Skeletal muscle cell (primary cell): ENCODE measurements at places on chromosomes 12 and 14.
A peak's percentile ranks its signal among the peaks of the same experiment; 100 is the strongest.

GRCh38 chr14:73725116-73726024 lies 11.2 kb upstream of the PNMA1 start:
- no peak for DNase-seq

GRCh38 chr12:121939186-121939585 lies 20.8 kb downstream of the CFAP251 start:
- DNase-seq: no peak

GRCh38 chr14:89424241-89424640 lies 7.2 kb upstream of the FOXN3 start:
- no peak for DNase-seq

DNA sequence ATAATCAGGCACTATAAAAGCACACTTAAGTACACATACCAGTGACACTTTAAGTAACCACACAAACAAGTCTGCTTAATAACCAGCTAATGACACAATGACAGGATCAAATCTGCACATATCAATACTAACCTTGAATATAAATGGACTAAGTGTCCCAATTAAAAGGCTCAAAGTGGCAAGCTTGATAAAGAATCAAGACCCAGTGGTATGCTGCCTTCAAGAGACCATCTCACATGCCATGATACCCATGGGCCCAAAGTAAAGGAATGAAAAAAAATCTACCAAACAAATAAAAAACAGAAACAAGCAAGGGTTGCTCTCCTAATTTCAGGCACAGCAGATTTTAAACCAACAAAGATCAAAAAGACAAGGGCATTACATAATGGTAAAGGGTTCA lies 470.4 kb downstream of the TRHDE start:
- no peak for DNase-seq

- no peak for DNase-seq
These were observed 8.2 kb upstream of the A2M start for GRCh38 chr12:9123781-9124382.

DNA sequence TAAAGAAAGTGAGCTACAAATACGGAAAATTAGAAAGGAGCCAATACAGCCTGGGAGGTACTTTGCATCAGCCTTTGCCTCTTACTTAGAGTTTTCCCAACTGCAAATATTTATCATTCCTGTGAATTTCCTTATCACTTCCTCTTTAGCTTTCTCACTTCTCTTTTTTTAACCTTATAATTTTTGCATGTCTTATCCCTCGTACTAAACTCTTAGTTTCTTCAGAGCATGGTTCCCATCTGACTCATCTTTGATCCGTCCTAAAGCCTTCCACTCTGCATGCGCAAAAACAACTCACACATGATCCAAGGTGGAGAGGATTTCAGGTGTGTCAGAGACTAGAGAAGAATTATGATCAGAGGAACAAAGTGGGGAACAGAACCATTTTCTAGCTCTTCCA lies 9.6 kb upstream of the SNAPC1 start:
- DNase-seq: no peak

DNA sequence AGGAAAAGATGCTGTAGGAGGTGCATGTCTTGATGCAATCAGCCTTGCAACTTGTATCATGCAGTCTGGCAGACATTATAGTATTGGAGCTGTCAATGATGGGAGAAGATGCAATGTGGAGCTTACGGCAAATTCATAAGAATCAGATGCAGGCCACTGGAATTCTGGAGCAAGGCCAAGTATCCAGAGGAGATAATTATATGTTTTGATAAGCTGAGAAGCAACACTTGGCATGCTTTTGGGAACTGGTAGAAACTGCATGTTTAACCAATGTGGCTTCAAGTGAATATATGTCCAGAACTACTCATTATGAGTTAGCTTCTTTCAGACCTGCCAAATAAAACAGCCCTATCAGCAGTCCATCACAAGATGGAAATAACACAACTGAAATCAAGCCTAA lies 249.1 kb upstream of the PPFIA2 start:
- DNase-seq: no peak

GRCh38 chr14:69887740-69888657 lies 8.8 kb downstream of the SMOC1 start:
- no peak for DNase-seq

DNA sequence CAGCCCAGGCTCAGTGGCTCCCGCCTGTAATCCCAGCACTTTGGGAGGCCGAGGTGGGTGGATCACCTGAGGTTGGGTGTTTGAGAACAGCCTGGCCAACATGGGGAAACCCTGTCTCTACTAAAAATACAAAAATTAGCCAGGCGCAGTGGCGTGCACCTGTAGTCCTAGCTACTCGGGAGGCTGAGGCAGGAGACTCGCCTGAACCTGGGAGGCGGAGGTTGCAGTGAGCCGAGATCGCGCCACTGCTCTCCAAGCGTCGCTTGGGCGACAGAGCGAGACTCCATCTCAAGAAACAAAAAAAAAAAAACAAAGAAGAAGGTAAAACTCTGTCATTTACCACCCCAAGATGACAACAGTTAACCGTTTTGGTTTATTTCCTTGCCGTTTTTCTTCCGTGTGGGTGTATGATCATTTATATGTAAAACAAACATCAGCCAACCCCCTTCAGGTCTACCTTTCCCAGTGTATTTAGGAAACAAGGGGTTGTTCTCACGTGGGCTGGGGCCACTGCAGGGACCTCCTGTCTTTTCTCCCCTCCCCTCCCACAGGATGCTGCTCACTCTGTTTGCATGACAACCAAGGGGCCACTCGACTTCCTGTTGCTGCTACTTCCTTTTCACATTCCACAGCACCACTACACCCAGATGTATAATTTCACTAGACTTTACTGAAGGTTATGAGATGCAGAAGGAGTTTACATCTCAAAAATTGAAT lies 13.6 kb downstream of the TTC9 start:
- no peak for DNase-seq

- DNase-seq: no peak
These were observed 218.0 kb downstream of the SYT1 start for GRCh38 chr12:79082595-79082994.

- no peak for DNase-seq
These were observed 116.9 kb downstream of the FGD4 start for GRCh38 chr12:32516230-32516629.

GRCh38 chr12:18250313-18250916 lies 10.9 kb upstream of the PIK3C2G start:
- peak; percentile 30 for DNase-seq

GRCh38 chr12:113831476-113831875 lies 134.6 kb downstream of the RBM19 start:
- DNase-seq: no peak

GRCh38 chr12:124026755-124027745 lies 54.0 kb downstream of the ZNF664 start:
- DNase-seq: peak; percentile 36

DNA sequence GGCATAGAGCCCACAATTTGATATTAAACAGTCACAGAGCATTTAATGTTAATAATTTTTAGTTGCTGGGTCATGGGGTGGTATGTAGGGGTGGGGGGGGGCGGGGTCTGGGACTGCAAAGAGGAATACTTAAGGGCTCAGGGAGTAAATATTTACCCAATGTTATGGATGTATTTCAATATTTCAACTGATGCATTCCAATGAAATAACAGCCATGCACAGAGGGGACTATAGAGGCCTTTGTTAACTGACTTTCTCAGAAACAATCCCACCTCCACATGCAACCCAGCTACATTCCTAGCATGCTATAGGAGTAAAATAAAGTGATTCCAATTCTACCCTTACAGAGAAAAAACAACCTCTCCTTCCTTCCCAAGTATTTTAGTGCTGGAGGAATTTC lies 7.9 kb upstream of the BBS10 start:
- DNase-seq: no peak

DNA sequence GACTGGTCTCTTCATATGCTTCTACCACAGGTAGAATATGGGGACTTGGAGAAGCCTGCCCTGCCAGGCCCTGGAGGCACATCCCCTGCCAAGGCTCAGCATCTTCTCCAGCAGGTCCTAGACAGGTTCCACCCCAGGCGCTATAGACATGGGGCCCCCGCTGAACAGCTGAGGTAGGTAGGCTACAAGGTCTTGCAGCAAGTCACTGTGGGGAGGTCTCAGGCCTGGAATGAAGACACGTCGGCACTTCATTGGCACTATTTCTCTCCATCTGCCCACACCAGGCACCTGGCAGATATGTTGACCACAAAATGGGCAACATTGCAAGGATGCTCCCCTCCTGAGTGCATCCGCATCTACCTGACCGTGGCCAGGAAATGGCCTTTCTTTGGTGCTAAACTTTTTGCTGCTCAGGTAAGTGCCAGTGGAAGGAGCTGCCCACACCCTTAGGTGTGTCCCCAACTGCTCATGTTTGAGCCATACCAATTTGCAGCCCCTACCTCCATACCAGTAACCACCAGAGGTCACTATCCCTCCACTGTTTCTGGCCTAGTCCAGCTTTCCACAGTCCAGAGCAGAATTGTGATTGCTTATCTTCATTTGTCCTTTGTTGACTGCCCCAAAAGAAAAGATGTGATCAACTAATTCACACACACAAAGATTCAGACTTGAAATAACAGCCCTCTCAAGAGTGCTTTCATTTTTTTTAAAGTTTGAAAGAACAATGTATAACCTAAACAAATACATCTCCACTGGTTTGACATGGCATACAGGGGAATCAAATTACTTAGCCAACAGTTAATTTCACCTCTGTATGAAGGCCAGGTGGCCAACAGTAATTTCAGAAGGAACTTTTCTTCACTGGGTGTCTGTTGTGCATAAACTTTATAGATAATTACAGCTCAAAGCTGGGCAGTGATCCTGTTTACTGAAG lies 16.1 kb downstream of the PIGH start:
- DNase-seq: peak; percentile 5

GRCh38 chr14:91363776-91364523 lies 53.7 kb downstream of the CCDC88C start:
- DNase-seq: no peak

DNA sequence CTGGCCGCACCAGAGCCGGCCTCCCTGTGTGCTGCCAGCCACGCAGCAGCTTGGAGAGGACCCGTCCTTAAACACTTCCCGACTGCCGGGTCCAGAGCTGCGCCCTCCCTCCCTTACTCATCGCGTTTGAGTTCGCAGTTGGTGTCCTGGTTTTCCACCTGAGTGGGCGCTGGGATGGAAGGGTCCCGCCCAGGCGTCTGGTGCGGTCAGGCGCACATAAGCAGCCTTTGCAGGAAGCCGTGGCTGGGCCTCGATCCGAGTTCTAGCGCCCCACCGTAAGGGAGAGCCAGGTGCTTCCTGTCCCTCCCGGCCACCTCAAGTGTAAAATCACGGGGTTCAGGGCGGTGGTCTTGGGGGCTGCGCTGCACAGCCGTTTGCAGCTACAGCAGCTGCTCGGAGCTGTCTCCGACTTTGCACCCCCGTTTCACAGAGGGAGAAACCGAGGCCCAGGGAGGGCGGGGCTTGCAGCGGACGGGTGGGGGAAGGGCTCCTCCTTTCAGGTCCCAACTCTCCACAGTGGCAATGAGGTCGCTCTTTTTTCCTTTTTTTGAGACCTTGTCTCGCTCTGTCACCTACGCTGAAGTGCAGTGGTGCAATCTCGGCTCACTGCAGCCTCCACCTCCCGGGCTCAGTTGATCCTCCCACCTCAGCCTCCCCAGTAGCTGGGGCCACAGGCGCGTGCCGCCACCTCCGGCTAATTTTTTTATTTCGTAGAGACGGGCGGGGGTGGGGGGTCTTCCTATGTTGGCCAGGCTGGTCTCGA lies 51.3 kb downstream of the LRCOL1 start:
- DNase-seq: no peak

DNA sequence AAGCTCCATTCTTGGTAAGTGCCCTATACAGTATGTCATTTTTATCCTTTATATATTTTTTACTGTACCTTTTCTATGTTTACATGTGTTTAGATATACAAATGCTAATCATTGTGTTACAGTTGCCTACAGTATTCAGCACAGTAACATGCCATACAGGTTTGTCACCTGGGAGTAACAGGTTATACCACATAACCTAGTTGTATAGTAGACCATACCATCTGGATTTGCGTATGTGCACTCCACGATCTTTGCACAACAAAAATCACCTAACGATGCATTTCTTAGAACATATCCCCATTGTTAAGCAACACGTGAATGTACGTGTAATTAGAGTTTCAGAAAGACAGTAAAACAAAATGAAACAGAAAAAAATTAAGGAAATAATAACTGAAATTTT lies 11.9 kb upstream of the ANO2 start:
- no peak for DNase-seq

DNA sequence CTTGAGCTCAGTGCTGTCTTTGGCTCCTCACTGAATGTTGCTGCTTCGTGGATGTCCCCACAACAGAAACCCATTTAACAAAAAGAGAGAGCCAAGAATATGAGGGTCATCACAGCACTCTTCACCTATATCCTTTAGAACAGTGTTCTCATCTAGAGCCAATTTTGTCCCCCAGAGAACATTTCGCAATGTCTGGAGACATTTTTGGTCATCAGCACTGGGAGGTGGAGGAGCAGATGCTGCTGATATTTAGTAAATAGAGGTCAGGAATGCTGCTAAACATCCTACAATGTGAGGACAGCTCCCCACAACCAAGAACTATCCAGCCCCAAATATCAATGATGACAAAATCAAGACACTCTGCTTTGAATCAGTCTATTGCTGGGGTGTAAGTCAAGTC lies 92.5 kb downstream of the BBS10 start:
- no peak for DNase-seq

DNA sequence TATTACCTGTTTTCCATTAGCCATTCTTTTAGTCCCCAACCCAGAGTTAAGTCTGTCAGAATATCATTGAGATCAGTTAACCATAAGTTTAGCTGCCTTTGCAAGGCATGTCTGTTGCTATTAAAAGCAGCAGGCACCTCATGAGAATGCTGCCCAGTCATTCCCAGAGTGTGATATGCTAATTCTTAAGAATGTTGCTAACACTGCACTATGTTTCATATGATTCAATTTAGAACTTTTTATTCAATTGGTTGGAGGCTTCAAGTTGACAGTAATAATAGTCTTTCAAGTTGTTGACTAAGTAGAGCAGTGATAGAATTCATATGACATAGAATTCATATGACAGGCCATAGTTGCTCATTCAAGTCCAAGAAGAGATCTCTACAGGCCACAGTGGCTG lies 292.3 kb downstream of the FUT8 start:
- no peak for DNase-seq

DNA sequence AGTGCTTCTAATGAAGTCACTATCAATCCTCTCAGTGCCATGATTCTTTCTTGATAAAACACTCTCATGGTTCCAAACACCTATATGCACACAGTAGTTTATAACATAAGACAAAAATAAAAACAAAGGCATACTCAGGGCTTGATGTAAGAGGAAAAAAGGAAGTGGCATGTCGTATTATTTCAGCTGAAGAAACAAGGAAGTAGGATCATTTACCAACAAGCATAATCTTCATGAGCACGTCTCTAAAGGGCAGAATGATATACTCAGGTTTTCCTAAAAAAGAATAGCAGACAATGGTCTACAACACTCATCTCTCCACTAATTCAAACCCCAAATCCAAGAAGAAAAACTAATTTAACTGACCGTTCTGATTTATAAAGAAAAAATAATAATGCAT lies 33.9 kb downstream of the NUMB start:
- DNase-seq: no peak

DNA sequence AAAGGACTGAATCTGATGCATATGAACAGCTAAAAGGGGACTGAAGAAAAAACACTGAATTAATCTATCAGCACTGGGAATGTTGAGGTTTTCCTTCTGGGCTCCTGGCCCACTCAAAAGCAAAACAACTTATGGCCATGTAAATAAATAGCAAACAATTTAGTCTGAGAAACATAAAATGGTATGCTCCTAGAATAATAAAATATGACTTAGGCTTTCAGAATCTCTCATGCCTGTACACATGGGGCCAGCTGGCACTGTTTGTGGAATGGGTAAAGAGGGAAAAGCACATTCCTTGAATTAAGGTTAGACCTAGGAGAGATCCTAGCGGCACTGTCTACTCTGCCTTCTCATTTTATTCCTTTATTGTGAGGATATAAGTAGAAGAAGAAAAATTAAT lies 6.2 kb downstream of the KLHDC2 start:
- no peak for DNase-seq
